ENCODE measurements at places on chromosomes 2 and 18.
A peak's percentile ranks its signal among the peaks of the same experiment; 100 is the strongest.

DNA sequence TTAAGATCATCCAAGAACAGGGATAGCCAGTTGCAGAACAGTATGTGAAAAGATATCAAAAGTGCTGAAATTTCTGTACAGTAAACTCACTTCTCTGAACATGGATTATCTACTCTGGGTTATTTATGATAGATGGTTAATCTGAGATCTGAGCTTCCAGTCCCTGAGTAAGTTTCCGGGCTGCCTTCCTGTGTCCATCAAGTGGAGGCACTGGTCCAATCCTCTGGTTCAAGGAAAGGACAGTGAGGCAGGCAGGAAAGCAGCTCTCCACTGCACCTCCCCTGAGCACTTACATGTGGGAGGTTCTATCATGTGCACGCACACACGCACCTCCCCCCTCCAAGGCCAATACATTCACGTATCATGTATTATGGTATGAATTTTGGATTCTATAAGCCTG lies 32.5 kb downstream of the GPR45 start:
- DNase-seq = no peak

DNA sequence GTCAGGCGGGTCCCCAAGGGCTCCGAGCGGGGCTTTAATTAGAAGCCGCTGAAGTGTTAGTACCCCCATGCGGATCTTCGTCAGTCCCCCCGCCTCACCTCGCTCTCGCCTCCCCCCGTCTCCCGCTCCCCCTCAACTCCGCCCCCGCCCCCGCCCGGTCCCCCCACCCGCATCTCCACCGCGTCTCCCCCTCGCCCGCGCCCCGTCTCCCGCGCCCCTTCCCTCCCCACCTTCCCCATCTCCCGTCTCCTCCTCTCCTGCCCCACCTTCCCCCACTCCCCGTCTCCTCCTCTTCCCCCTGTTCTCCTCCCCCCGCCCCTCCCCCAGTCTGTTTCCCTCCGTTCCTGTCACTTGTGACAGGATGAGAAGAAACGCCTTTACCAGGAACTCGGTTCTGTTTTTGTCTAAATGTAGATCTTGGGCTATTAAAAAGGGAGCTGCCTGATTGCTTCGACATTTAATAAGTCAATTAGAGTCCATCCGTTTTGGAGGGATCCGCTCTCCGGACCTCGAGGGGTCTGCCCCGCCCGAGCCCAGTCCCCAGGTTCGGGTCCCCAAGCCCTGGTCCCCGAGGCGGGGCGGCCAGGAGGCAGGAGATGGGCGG lies 969 bp upstream of the ALKAL2 start:
- DNase-seq = no peak

DNA sequence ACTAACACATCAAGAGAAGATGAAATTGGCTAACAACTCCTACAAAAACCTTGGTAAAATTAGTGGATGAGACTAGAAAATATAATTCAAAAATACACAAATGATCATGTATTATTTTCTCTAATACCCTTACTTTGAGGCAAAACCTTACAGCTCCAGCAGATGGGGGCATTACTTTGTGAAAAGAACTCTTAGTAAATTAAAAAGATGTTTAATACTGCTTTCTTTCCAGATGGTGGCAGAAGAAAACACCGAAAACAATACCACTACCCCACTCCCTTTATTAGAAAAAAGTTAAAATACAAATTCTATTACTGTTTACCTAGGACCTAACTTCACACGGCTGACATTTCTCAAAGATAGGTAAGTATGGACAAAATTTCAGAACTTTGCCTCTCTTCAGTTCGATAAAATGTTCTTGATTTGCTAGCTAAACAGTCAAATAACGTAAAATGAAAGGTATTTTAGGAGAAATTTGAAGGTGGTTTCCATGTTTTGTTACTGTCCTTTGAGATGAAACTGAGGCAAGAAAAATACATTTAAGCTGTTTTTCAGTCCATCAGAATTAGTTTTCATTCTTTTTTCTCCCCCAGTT lies 30.6 kb downstream of the ORC4 start:
- DNase-seq = peak; percentile 48

DNA sequence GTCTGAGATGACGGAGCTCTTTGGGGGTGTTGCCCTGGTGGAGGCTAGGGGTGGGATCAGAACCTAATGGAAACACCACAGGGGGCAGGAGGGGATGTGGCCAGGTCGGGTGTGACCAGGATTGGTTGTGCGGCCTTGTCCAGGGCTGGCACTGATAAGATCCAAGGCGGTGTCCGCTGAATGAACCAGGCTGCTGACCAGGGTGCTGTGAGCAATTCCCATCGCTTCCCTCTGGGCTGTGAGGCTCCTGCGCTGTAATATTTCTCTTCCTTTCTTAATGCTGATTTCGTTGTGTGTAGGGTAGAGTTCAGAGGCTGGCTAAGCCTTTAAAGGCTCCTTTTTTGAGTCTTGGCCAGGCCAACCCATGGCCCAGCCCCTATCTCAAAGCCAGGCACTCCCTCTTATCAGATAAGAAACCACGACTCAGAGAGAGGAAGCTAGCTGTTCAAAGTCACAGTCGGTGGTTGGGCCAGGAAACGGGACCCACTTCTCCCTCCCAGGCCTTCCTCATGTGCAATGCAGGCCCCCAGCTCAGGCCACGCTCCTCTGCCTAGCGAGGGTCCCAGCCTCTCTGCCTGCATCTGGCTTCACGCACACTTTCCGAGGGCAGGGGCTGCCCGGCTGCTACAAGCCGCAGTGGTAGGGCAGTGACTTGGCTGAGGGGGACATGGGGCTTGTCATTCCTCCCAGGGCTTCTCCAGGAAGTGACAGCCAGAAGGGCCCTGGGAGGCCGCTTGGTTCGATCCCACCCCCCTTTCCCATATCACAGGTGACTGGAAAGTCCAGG lies 26.0 kb upstream of the FOSL2 start:
- DNase-seq = no peak

- no peak for DNase-seq
Measured at GRCh38 chr2:85032621-85033020, 61.7 kb downstream of the KCMF1 start.

DNA sequence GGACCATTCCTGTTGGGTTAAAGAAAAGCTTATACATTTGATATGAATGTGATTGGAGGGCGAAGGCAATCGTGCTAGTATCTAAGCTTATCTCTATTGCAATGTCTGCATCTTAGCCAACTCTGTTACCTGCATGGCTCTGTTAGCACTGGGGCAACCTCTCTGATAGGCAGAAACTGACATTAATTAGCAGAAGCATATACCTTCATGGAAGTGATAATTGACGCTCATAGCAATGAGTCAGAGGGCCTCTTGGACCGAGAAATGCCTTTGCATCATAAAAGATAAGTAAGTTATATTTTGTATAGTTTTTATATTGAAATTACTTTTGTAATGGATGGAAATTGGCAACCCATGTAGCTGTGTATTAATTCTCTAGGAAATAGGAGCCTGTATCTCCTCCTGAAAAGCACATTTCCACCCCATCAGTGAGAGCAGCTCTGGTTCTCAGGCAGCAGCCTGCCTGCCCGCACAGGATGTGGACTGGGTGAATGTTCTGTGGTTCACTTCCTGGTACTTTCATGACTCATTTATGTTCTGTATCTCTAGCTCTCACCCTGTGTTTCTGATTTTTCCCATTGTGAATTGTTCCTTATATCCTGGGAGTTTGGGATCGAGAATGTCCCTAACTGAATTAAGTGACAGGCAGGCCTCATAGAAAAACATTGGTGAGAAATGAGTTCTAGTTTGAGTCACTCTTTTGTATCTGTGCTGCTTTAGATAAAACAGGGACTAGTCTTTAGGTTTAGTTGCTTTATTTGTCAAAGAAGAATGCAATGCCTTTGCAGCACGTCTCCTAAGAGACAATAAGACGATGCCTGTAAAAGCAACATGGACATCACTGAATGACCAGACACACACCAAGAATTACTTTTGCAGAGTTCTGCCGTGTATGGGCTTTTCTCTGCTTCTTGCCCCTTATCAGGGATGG lies 344.9 kb downstream of the DCDC2C start:
- peak; percentile 19 for DNase-seq

Data from epithelial cell of esophagus (primary cell).